Stimulated activated naive CD8-positive, alpha-beta T cell treated with anti-CD3 and anti-CD28 coated beads, Interleukin-15, amount 100 ng/mL, for 72 hours (primary cell): ENCODE measurements at places on chromosomes 11 and 22.

DNA sequence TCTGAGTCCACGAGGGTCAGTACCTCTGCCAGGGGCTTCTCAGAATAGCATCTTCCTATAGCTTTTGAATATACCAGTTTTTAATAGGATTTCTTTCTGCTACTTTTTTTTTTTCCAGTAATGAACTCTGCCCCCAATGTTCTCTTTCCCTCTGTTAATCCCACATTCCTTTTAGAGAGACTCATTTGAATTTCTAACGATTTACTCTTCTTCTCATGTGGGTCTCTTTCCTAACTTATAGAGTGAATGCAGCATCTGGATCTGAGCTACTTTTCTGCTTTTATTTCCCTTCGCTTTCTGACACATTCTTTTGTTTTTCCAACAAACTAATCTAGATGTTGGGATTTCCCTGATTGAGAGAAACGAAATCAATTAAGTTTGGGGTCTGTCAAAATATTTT lies 71.4 kb downstream of the INSC start:
- no peak for DNase-seq

- no peak for DNase-seq
Measured at GRCh38 chr22:27416511-27417420, 384.8 kb downstream of the MN1 start.

GRCh38 chr11:18322818-18323570 lies 627 bp downstream of the GTF2H1 start:
- no peak for DNase-seq

DNA sequence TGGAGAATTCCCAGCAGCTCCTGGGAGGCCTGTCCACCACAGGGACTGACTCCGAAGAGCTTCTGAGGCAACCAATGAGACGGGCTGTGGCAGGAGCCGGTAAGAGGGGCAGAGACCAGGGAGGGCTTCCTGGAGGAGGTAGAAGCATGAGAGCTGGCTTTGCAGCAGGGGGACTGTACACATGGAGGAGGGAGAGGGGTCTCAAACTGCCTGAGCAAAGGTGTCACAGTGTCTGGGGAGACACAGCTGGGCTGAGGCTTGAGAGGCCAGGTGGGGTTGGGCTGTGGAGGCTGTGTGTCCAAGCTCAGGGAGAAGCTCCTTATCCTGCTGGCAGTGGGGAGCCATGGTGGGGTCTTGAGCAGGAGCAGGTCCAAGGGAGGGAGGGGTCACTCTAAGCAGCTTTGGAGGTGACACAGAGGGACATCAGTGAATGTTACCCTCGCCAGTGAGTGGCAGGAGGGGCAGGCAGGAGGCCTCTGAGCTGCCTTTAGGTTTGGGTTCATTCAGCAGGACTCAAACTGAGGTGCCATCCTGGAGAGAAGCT lies 4.6 kb upstream of the RHOD start:
- DNase-seq, result no peak

DNA sequence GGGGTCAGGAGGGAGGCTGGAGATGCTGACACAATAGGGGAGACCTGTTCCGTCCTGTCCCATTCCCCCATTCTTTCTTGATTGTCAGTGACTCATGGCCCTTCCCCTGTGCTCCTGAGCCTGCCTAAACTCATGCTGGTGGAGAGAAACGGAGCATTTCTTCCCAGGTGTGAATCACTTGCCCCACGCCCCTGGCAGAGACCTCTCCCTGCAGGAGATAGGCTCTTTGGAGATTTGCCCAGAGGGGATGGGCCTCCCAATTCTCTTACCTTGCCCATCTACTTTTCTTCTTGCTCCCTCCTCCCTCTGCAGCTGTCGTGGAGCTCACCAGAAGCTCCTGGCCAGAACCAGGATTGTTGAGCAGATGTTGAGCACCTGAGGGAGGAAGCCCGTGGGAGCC lies 121.9 kb upstream of the OR9Q1 start:
- no peak for DNase-seq

GRCh38 chr22:19810381-19811201 lies 44.1 kb downstream of the GNB1L start:
- DNase-seq, result no peak

- no peak for DNase-seq
Measured at GRCh38 chr11:8873741-8874405, 37.1 kb upstream of the AKIP1 start.

- DNase-seq, result no peak
Measured at GRCh38 chr22:27474711-27475547, 326.6 kb downstream of the MN1 start.

DNA sequence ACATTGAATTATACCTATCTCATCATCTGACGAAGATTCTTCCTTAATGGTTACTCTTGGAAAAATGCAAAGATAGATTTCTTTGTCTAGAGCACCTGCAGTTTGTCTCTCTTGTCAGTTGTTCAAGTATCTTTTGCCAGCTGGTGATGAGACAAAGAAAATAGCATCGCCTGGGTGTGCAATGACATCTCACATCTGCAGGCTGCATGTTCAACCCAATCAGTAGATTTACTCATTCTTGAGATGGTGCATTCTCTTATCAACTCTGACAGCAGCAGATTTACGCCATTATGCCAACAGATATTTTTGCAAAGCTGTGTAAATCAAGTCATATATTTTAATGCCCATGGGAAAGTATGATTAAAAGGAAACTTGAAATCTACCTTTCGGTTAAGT lies 164.6 kb upstream of the PDGFD start:
- DNase-seq, result no peak

DNA sequence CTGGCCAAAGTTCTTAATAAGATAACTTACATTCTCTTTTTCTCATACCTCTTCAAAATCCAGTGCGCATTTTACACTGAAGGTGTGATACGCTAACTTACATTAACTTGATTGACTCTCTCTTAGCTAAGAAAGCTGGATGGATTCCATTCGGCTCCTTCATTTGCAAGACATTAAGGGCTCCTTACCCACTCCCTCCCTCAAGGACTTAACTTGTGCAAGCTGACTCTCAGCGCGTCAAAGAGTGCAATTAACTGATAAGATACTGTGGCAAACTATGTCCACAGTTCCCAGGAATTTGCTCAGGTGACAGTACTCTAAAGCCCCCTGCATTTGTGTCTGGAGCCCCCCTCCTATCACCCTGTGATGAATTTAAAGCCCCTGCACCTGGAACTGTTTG lies 6.4 kb upstream of the RFPL1 start:
- DNase-seq, result no peak

GRCh38 chr11:74055938-74056337 lies 47.1 kb upstream of the UCP3 start:
- no peak for DNase-seq

GRCh38 chr22:45296628-45297297 lies 12.0 kb downstream of the UPK3A start:
- DNase-seq, result peak; percentile 13

DNA sequence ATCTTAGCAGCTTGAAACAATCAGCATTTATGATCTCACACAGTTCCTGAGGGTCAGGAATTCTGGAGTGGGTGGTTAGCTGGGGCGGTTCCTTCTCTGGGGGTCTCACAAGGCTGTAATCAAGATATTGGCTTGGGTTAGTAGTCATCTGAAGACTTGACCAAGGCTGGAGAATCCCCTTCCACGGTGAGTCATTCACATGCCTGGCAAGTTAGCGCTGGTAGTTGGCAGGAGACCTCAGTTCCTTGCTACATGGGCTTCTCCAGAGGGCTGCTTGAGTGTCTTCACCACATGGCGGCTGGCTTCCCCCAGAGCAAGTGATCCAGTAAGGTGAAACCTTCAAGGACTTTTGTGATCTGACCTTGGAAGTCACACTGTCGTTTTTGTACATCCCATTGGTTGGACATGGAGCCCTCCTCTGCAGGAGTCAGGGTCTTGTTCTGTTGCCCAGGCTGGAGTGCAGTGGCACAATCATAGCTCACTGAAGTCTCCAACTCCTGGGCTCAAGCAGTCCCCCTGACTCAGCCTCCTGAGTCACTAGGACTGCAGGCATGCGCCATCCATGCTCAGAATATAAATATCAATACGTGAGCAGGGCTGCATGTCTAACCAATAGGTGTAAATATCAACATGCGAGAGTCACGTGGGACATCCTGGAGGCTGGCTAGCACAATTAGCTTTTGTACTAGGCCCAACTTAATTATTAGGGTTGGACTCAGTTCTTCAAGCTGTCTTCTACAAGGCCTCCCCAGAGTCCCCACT lies 7.2 kb upstream of the NIPSNAP1 start:
- DNase-seq, result no peak

GRCh38 chr11:104090767-104091166 lies 54.3 kb downstream of the DDI1 start:
- no peak for DNase-seq

GRCh38 chr11:34904421-34904955 lies 11.7 kb downstream of the APIP start:
- no peak for DNase-seq

DNA sequence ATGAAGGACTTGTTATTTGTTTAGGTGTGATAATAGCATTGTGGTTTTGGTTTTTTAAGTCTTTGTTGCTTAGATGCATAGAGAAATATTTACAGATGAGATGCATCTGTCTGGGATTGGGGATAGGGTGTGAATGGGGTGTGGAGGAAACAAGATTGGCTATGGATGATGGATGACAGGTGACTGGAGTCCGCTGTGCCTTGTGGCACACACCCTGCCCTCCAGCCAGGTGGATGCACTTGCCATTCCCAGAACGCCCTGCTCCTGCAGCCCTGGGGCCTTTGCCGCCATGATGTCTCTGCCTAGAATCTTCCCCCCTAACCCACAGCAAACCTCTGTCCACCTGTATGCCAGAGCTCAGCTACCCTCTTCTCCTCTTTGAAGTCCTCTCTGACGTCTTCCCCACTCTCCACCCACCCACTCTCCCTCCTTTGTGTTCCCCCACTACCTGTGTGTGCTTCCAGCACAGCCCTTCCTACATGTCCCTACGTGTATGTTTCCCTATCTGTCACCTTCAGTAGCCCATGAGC lies 54.7 kb downstream of the WNT11 start:
- DNase-seq, result no peak

- DNase-seq, result no peak
Measured at GRCh38 chr11:46339816-46340215, 7.4 kb upstream of the DGKZ start.

DNA sequence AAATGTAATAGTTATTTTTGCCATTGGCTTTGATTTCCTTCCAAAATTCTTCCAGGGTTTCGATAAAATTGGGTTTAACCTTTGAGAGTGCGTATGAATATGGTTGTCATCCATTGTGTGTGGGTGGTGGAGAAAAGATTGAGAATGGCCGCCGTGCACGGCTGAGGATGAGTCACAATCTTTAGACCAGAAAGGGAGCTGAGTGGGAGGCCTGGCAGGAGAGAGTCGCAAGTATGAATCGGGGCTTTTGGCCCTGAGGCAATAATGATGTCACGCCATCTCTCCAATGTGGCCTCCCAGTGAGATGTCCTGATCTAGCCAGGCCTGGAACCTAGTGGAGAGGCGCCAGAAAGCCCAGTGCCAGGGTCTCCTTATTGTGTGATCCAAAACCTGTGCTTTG lies 33.1 kb upstream of the SMPD1 start:
- peak; percentile 25 for DNase-seq

GRCh38 chr11:124294687-124295086 lies 19.1 kb downstream of the OR8D1 start:
- DNase-seq, result no peak

DNA sequence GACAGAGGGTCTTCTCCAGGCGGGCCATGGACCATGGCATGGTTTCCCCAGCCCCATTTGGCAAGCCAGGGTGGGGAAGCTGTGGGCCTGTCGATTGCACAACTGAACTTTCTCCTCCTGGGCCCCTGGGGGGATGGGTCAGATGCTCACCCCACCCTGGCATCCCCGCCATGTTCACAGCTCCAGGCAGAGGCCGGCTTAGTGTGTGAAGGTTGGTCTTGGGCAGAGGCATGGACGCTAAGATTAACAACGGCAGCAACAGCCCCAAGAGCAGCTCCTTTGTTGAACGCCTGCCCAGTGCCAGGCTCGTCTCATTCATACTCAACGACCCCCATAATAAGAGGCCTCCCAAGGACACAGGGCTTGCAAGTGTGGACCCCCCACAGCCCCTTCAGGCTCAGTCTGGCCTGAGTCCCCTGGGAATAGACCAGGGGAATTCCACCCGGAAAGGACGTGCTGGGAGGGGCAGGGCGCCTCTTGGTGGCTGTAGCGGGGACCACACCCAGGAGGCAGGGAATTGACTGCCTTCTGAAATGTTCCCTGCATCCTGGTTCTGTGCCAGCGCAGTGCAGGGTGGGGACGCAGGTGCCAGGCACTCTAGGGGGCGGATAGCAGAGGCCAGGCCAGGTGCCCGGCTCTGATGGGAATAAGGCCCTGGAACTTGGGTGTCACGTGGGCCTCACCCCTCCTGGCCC lies 8.3 kb downstream of the TSPO start:
- DNase-seq, result no peak

DNA sequence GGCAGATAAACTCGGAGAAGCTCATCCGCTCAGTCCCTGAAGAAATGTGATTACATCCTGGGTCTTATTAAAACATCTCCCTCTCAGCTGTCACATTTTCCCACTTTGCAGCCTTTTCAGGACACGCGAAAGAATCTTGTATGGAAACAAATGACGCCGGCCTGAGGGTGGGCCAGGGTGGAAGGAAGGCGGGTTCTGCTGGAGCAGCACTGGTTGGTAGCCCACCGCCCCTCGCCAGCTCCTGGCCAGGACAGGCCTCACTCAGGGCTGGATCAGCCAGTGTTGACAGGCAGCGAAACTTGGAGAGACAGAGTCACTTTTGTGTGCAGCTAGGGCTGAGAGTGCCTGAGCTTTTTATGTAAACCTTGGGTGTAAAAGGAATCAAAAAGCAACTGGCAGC lies 371.8 kb downstream of the TBC1D22A start:
- no peak for DNase-seq

- DNase-seq, result no peak
Measured at GRCh38 chr22:44098021-44098739, 74.1 kb downstream of the PARVB start.

DNA sequence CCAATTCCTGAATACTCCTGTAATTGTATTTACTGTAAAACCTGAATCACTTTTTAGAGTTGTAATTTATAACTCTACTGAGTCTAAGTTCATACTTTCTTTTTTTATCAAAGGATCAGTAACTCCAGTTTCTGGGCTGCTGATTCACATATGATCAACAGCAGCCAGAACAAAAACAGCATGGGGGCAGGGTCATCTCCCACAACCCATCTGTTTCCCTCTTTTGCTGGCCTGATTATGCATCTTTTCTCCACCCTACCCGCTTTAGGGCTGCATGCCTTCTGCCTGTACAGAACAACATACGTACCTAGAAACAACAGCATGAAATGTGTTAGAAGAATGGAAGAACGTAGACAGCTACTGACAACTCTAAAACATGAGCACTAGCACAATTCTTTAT lies 76.0 kb downstream of the MRTFA start:
- DNase-seq, result no peak

DNA sequence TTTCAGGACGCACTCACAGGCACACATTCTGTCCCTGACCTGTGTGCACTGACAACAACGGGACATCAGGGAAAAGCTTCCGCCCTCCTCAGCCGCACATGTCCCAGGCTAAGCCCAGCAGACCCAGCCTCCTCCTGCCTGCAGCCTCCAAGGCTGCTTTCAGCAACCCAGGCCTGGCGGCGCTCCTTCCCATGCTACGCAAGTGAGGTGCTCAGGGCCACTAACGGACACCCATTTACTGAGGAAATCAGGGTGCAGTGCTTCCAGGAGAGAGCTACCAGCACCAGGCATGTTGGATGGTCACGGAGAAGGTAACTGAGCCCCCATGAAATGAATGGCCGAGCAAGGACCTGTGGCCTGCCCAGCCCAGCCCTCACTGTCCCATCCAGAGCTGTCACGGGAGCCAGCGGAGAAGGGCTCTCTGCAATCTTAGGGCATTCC lies 6.9 kb downstream of the MOB2 start:
- no peak for DNase-seq
